ENCODE measurements at places on chromosomes 12 and 14.

DNA sequence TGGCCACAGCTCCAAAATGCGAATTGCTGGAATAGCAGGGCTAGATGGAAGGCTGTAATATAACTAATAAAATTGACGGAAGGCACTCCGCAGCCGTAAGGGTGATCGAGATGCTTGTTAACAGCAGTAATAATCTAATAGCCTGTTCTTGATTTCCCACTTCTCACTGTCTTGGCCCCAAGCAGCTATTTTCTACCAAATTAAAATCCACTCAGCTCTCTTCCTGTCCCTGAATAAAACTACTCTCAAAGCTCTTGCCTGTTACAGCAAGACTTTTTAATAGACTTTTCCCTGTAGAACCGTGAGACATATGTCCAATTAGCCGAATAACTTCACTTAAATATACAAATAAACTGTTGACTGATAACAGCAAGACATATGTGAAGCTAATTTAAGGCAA is 38.0 kb downstream of the ADCK1 start:
- no peak for DNase-seq

- DNase-seq: peak; percentile 80
Observed at GRCh38 chr12:7806863-7807487, 17.8 kb downstream of the NANOG start.

DNA sequence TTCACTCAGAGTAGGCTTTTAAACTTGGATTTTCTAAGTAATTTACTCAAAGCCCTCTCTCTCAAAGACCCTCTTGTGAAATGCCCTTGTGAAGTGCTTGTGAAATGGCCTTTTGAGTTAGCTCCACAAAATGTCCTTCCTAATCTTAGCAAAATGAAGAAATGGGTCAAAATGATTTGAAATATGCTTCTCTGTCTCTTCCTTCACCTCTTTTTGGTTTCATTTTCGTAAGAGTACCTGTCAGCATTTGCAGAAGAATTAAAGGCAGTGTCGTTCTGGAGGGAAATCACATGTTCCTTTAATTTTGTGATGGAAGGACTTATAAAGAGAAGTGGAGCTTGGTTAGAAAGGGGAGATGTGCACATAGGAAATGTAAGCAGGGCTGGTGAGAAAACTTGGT is 93.7 kb downstream of the HMGA2 start:
- no peak for DNase-seq

DNA sequence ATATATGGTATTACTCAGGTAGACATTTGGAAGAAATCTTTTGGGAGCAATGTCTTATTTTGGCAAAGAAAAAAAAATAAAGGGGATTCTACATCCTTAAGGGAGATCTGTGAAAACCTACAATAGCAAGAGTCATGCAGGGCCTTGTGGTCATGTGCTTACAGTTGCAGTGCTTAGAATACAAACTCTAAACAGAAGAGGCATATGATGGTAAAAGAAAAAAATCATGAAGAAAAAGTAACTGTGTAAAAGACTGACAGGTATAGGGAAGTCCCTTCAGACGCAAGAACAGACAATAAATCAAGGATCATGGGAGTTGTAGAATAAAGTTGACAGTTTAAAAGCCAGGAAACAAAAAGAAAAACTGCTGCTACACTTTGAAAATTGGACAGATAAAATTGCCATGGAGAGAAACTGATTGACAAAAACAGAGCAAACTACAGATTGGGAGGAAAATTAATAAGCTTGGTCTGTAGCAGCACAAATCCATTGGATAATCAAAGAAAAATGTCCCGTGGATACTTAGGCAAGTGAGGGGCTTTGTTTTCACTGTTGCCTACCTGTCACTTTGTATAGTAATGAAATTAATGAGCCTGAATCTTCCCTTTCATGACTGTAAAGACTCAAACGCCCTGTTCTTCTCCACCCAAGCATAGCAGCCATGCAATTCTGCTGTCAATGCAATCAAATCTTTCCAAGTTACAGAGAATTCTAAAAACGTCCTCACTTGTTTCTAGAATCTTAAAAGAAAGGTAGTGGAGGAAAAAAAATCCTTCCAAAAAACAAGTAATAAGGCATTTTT is 402.0 kb downstream of the SYT1 start:
- no peak for DNase-seq

DNA sequence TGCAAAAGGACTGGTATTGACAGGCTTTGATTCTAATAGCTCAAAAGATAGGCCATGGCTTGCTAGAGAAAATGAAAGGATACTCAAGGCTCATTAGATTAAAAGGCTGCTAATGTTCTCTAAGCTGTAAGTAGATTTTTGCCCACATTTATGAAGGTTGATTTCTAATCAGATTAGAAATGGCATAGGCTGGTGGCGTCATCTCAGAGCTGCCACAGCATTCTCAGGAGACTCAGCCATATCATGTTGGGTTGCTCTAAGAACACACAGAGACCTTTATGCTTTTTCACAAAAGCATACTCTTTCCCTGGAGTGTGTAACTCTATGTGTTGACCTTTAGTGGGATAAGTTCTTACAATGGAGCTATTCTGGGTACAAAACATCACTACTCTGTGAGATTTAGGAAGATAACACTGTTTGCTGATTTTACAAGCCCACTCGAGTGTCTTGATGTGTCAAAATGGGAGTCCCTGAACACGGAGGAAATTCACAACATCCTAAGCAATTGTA is 576.0 kb downstream of the NRXN3 start:
- DNase-seq: no peak

GRCh38 chr12:25264862-25265261 is 14.1 kb upstream of the KRAS start:
- DNase-seq: no peak

GRCh38 chr14:77243853-77244252 is 27.2 kb downstream of the NGB start:
- no peak for DNase-seq

- DNase-seq: no peak
Observed at GRCh38 chr12:52173526-52173925, 18.3 kb downstream of the KRT80 start.

- no peak for DNase-seq
Observed at GRCh38 chr14:24941719-24942118, 108.2 kb downstream of the STXBP6 start.

DNA sequence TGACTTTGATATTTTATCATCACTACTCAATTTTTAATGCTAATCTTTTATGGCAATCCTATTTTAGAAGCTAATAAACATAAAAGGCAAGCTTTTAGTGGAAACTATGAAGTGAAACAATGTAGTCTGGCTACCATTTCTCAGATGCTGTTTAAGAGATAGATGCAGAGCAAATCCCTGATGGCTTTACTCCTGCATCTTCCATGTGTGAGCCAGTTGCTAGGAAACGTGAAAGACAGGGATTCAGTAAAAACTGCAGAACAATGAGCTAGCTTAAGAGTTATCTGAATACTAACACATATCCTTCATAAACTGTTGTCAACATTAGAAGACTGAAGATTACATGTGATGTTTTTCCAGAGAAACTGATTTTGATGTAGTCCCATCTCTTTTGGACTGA is 112.6 kb downstream of the SLC2A13 start:
- no peak for DNase-seq

DNA sequence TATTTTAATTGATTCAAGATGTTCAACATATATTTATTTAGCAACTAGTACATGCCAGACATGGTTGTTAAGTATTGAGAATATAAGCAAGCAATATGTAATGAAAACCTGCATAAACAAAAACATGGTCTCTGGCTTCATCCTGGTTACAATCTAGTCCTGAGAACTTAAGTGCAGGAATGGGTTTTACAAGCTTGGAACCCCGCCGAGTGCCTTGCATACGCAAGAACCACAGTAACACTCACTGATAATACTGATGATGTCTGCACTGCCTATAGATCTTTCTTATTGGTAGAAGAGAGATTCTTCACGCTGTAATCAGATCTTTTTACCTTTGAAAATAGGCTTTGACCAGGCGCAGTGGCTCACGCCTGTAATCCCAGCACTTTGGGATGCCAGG is 22.9 kb upstream of the CALM1 start:
- no peak for DNase-seq

GRCh38 chr12:47819896-47820630 is at the start of gene HDAC7:
HDAC7 (minus strand) TSS chr12:47819903; CDS start chr12:47819785, 118 bp downstream.
- peak; percentile 98 for DNase-seq

- peak; percentile 37 for DNase-seq
Observed at GRCh38 chr12:14193639-14194038, 171.8 kb upstream of the ATF7IP start.
